ENCODE measurements at places on chromosomes 2 and 18.

GRCh38 chr2:28610583-28611201 lies 114.8 kb downstream of the PLB1 start:
- peak; percentile 80 for DNase-seq

GRCh38 chr18:10946058-10946457 lies 203.3 kb downstream of the PIEZO2 start:
- no peak for DNase-seq

- no peak for DNase-seq
These were observed 89.3 kb upstream of the NCKAP5 start for GRCh38 chr2:133657591-133657990.

DNA sequence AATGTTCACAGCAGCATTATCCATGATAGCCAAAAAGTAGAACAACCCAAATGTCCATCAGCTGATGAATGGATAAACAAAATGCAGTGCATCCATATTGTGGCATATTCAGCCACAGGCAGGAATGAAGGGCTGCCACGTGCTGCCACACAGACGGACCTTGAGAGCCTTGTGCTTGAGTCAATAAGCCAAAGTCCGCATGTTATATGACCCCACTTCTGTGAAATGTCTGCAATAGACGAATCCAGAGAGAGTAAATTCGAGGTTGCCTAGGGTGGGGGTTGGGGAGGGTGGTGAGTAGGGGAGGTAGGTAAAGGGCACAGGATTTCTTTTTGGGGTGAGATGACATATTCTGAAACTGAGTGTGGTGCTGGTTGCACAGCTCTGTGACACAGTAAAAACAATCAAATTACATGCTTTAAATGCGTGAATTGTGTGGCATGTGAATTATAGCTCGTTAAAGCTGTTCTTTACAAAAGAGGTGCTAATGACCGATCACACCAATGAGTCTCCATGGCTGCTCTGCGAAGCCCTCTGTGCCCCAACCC lies 38.9 kb upstream of the LDLRAD4 start:
- no peak for DNase-seq

DNA sequence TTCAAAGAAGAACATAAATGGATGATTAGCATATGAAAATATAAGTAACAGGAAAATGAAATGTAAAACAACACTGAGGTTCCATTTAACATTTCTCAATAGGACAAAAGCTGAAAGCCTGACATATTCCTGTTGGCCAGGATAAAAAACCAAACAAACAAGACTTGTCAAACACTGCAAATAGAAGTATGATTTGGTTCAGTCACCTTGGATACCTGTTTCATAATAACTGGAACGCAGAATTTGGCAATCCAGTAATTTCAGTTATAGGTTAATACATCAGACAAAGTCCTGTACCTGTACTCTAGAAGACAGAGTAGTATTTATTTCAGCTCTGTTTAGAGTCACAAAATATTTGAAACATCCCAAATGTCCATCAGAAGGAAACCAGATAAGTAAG lies 16.5 kb upstream of the EVA1A start:
- DNase-seq: no peak

GRCh38 chr2:240705204-240705791 lies 13.6 kb downstream of the AQP12A start:
- no peak for DNase-seq

GRCh38 chr18:48765053-48765452 lies 185.7 kb downstream of the SMAD7 start:
- no peak for DNase-seq

GRCh38 chr18:46832849-46833248 lies 76.0 kb upstream of the ST8SIA5 start:
- DNase-seq: no peak

DNA sequence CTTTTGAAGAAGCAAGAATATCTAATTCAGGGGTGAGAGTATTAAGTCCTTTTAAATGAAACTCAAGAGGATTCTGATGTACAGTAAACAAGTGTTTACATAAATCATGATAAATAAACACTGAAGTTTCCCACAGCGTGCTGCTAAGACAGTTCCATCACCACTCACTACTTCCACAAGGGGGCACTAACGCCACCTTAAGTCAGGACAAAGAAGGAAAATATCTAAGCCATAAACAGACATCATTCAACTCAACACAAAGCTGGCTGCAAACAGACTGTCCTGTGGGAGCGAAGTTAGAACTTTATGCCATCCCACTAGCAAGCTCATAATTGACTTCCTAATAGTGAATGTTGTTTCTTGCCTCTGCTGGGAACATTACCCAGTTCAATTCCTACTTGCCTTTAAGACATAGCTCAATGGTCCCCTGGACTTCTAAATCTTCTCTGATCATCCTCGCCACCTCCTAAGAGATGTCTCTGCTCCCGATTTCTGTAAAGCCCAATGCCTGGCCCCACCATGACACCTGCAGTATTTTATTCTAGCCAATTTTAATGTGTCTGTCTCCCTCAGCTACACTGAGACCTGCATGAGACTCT lies 36.5 kb downstream of the MRPL44 start:
- DNase-seq: peak; percentile 89

GRCh38 chr2:72032481-72033041 lies 115.1 kb downstream of the CYP26B1 start:
- DNase-seq: no peak

- DNase-seq: no peak
These were observed 58.5 kb downstream of the ADCY3 start for GRCh38 chr2:24861500-24861899.

DNA sequence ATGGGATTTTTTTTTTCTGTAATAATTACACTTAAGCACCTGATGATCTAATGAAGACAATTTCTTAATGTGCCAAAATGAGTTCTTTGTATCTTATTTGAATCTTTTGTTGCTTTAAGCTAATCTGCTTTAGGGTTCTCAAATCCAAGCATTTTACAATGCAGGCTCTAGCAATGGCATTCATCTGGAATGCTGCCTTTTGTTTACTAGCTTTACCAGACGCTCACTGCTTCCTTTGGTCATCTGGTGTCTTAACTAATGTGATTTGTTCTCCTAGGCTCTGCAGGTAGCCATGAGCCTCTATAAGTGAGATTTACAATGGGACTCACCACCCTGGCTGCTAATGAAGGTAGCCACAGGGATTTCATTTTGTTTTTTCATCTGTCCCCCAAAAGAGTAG lies 100.3 kb downstream of the GREB1L start:
- no peak for DNase-seq

- DNase-seq: peak; percentile 7
These were observed 49.1 kb upstream of the ZNF638 start for GRCh38 chr2:71282493-71282892.

- peak; percentile 78 for DNase-seq
These were observed 49.2 kb upstream of the FRZB start for GRCh38 chr2:182915369-182916326.

GRCh38 chr2:197710424-197711042 lies 5.4 kb downstream of the MARS2 start:
- no peak for DNase-seq

GRCh38 chr2:234632527-234633391 lies 135.9 kb upstream of the ARL4C start:
- DNase-seq: peak; percentile 89

- DNase-seq: no peak
These were observed 109.6 kb downstream of the TRABD2A start for GRCh38 chr2:84771251-84771650.

DNA sequence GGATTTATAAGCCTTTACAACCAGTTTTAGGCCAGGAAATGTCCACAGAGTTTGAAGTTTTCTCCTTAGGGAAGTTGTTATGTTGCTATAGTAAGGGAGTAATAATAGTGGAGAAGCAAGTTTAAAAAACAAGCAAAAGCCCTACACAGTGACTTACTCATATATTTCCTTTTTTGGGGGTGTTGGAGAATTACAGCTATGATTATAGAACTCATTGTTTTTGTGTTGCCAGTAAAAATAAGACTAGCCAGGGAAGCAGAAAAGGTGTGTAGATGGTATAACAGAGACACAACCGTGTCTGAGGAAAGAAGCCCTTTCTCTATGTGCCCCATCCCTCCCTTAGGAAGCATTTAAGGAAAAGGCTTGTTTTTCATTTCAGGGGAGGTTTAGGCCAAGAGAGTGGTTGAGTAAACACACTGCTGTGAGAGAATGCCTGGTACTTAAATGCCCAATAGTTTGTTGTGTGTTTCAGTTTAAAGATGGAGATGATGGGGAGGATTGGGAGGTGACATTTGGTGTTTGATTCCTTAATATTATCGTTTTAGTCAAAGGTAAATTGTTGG lies 2.3 kb downstream of the VAPA start:
- DNase-seq: no peak

GRCh38 chr2:137964859-137965459 lies 686 bp downstream of the HNMT start:
- DNase-seq: peak; percentile 21

DNA sequence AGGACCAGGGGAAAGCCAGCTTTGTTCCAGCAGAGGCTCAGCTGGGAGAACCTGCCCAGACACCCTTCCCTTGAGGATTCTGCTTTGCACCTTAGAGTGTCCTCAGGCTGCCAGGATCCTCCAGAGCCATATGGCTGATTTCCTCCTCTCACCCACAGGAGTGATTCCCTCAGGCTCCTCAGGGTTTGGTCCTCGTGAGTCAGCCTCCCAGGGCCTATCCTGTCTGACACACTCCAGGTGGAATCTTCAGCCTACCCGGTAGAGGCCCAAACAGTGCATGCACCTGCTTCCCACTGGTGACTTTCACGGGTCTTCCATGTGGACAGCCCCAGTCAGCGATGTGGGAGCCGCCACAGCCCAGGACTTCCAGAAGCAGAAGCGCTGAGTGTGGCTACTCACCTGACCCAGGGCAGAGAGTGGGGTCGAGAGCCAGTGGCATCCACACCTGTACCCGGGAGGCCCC lies 73.3 kb downstream of the TFCP2L1 start:
- DNase-seq: no peak

DNA sequence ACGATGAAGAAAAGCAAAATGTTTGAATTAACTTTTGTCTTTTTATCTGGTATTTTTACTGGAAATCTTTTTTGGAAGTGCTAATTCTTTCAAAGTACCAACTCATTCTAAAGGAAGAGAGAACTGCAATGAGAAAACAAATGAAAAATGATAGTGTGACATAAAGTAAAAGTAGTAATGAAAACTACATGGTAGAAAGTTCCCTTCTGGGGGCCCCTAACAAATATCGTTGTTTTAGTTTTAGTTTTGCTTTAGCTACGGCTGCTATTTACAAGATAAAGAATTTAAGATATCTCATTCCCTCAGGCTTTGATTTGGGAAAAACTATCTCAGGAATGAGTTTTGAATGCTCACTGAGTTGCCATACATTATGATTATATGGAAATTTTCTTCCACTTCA lies 161.4 kb downstream of the XIRP2 start:
- DNase-seq: no peak

DNA sequence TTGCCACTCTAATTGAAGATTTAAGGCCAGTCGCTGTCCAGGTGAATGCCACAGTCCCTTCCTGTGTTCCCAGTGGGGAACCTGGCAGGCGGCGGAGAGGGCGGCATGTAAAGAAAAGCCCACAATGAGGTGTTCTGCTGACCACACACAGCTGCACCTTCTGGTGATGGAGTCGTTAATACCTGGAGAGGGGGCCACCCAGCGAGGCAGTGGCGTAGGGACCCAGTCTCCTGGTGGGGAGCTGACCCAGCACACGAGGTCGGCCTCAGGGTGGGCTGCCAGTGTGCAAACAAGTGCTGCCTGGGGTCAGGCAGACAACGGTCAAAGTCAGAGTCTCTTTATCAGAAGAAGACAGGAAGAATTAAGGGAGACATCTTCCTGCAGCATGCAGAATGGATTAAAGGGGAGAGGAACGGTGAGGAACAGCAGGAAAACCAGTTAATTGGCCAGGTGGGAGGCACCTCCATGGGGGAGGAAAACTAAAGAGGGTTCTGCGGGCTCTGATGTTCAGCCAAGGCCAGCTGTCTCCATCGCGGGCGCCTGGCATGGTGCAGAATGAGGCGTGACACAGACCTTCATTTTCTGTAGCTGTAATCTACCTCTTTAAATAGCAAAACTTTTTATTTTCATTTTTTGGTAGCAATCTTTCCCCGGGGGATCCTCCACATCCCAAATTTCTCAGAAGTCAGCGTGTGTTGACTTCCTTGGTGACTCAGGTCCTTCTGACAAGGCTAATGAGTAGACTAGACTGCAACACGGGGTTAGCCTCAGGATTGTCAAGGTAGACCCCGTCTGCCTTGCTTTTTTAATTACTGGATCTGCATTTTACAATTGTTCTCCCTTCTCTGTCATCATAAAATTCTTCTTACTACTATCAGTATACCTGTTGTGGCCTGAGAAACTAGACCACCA lies 78.3 kb downstream of the SMAD7 start:
- peak; percentile 27 for DNase-seq

GRCh38 chr2:136422512-136422911 lies 304.6 kb upstream of the CXCR4 start:
- DNase-seq: no peak

DNA sequence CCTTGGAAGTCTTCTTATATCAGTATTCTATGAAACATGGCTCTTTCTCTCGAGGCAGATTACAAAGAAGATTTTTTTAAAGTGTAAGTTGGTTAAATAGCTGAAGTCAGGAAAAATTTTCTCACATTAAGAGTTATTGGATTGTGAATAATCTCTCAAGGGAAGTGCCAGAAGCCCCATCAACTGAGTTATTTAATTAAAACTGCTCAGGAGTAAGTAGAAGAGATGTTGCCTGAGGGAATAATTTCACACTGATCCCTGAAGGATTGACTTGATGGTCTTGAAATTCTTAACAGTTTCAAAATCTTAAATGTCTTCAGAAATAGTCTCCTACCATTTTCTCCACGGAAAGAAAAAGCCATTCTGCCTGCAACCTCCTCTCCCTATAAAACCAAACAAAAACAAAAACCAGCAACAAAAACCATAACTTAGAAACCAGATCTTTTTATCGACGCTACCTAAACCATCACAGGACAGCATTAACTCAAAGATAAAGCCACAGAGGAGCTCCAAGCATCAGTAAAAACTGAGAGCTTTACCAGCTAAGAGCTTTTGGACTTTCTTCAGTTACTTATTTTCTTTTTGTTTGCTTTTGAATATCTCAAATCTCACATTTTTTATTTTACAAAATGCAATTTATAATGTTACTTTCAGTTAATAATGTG lies 12.9 kb downstream of the CD226 start:
- no peak for DNase-seq

DNA sequence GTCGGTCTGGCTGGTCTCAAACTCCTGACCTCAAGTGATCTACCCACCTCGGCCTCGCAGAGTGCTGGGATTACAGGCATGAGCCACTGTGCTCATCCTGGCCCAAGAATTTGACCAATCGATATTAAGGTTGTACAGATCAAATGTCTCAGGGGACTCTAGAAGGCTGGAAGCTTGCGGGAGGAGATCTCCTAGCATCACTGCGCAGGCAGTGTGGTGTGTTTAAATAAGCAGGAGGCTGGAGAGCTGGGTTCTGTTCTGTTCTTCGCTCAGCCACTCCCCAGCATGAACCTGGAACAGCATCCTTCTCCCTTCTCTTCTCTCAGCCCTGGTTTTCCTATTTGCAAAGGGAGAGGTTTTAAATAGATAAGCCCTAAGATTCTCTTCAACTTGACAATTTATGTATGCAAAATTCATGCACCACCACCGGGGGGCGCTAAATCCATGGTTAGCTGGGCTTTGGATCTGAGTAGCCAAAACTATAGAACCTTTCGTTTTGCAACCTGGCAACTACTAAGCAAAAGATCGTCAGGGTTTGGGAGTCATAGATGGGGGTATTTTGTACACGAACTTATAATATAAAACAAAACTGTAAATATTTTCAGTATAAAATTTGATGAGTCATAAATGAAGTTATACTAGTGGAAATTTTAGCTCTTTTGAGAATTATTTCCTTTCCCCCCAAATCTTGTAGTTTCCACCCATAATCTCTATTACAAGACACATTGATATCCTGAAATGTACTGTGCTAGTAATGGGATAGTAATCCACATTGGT lies 60.6 kb downstream of the SLC16A14 start:
- DNase-seq: peak; percentile 55

GRCh38 chr2:219551441-219552381 lies 7.9 kb downstream of the TMEM198 start:
- peak; percentile 81 for DNase-seq

- no peak for DNase-seq
These were observed 121.6 kb downstream of the EML6 start for GRCh38 chr2:54845094-54845493.

All from foreskin fibroblast (primary cell).